ENCODE measurements at places on chromosomes 11 and 22.
A peak's percentile ranks its signal among the peaks of the same experiment; 100 is the strongest.

DNA sequence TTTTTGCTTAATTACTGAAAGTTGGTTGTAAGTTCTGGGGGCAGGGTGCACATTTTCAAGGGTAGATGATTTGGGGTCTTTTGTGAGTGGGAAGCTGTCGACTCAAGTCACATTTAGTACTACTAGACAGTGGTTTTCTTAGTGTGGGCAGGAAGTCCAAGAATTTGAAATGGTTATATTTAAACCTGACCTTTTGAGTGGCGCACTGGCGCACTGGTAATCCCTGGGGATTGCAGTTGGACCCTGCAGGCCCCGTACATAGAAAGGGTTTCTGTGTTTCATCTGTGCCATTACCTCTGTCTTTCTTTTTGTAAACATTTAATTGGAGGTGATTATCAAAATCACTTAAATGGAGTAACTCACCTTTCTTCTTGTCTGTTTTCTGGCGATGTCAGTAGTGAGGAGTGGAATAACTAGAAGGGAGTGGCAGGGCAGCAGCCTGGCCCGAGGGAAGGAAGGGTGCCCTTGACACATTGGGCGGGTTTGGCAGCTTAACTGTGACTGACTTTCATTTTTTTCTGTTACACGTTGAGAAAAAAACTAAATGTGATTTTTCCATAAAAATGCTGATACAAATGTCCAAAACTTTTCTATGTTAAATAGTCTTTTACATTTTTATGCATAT is 101.8 kb upstream of the GAL start:
- DNase-seq, result no peak

- no peak for DNase-seq
Measured at GRCh38 chr22:20076627-20077172, 3.3 kb upstream of the DGCR8 start.

DNA sequence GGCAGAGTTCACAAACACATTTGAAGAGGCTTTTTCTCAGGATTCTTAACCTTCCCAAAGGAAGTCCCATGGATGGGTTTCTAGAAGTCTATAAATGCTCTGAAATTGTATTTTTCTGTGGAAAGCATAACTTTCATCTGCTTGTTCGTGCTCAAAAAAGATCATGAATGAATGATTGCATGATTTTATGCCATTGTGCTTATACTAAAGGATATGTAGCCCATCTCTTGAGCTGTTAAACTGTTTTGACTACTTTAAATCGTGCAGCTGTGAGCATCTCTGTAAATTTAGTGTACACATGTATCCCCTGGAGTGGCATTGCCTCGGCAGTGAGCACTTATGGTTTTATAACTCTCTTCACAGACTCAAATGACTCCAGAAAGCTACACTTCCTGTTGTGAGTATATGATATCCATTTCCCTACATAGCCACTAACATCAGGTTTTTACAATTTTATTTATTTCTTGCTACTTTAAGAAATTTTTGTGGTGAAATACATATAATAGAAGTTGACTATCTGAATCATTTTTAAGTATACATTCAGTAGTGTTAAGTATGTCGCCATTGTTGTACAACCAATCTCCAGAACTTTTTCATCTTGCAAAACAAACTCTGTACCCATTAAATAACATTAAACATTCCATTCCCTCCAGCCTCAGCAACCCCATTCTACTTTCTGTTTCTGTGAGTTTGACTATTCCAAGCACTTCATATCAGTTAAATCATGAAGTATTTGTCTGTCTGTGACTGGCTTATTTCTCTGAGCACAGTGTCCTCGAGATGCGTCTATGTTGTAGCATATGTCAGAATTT is 8.0 kb downstream of the NEAT1 start:
- peak; percentile 54 for DNase-seq

- no peak for DNase-seq
Measured at GRCh38 chr11:33376331-33377310, 119.4 kb downstream of the HIPK3 start.

- DNase-seq, result no peak
Measured at GRCh38 chr22:49226096-49226495, 601.6 kb downstream of the BRD1 start.

- no peak for DNase-seq
Measured at GRCh38 chr11:15720460-15720859, 605.7 kb downstream of the INSC start.

DNA sequence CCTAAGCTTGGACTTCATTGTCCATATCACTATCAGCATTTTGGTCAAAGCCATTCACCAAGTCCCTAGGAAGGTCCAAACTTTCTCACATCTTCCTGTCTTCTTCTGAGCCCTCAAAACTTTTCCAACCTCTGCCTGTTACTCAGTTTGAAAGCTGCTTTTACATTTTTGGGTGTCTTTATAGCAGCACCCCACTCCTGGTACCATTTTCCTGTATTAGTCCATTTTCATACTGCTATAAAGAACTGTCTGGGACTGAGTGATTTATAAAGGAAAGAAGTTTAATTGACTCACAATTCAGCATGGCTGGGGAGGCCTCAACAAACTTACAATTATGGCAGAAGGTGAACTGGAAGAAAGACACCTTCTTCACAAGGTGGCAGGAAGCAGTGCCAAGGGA is 717.0 kb upstream of the CCDC90B start:
- no peak for DNase-seq

GRCh38 chr11:120835601-120836228 is 188.2 kb upstream of the TBCEL start:
- peak; percentile 19 for DNase-seq

DNA sequence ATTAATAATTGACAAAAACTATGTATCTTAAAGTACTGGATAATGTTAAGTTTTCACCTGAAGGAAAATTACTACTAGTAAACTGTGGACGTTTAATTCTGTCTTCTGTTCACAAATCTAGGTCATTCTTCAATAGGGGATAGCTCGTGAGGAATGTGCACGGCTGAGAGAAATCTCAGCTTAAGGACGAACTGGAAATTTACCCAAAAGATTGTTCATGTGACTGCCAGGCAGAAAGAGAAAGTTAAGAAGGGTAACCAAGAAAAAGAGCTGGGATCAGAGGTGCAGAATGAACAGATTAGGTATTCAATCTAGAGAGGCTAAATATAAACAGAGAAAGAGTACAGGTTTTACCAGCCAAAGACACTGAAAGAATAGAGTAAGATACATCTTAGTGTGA is 245.3 kb downstream of the CASP12 start:
- no peak for DNase-seq

DNA sequence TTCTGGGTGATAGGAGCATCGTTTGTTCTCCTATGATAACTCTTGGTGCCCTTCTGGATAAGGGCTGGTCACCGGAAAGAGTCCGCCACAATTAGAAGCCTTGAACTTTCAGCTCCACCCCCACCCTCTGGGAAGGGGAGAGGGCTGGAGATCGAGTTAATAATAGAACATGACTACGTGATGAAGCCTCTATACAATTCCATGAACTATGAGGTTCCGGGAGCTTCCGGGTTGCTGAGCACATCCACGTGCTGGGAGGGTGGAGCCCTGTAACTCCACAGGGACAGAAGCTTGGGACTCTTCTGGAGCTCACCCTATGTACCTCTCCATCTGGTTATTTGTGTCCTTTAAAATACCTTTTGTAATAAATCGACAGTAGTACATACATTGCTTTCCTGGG is 40.3 kb downstream of the ARHGAP42 start:
- DNase-seq, result peak; percentile 20

DNA sequence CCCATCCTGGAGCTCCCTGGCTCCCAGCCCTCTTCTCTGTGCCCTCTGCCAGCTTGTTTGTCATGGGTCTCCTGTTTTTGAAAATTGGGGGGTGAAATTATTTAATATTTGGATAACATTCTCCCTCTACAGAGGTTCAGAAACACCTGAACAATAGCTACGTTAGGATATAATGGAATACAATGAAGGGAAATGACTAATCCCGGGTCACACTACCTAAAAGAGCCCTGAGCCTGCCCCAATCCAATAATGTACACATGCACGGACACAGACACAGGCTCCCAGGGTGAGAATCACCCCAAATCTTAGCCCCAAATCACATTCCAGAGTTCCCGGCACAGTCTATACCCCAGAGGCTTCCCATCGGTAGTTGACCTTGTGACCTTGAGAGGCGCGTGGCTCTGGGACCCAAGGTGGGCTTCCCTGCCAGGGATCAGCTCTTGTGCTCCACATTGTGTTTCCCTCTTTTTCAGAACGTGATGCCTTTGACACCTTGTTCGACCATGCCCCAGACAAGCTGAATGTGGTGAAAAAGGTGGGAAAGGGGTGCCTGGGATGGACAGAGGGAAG is 135.5 kb downstream of the PARVA start:
- DNase-seq, result no peak

DNA sequence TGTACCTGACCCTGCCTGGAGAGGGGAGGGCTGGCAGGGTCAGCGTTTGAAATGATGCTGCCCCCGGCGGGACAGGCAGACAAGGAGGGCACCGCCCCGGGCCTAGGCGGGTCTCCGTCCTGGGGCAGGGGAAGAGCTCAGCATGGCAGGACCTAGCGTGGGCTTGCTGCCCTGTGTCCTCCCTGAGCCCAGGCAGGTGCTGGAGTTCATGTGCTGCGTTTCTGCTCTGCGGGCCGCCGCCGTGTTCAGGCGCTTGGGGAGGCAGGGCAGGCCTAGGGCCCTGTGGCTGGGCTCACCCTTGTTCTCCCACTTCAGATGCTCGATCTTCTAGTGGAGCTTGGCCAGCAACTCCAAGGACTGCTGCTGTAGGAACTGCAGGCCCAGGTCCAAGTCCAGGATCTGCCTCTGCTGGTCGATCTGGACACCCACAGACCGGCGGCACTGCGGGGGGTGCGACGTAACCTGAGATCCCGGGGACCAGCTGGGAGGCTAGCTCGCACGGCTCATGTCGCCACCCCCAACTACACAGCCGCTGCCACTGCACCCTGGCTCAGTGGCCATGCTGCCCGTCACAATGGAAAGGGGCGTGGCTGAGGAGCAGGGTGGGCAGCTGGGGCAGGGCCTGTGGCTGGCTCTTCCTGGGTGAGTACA is 84.4 kb downstream of the MED15 start:
- no peak for DNase-seq

GRCh38 chr22:17086788-17087497 is 2.1 kb downstream of the IL17RA start:
- DNase-seq, result no peak

DNA sequence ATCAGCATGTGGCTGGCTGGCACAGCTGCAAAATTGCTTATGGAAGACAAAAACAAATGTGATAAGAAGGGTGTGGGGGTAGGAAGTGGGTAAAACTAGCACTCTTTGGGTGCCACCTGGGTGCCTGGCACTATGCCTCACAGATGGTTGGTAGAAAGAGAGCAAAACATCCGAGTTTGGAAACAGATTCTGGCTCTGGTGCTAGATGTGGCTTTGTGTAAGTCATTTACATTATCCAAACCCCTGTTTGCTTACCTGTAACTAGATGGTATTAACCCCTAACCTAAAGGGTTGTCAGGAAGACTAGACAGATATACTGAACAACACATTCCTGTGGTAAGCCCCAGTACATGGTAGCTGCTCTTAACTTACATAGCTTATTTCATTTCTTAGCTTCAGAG is 905.6 kb downstream of the DLG2 start:
- no peak for DNase-seq

DNA sequence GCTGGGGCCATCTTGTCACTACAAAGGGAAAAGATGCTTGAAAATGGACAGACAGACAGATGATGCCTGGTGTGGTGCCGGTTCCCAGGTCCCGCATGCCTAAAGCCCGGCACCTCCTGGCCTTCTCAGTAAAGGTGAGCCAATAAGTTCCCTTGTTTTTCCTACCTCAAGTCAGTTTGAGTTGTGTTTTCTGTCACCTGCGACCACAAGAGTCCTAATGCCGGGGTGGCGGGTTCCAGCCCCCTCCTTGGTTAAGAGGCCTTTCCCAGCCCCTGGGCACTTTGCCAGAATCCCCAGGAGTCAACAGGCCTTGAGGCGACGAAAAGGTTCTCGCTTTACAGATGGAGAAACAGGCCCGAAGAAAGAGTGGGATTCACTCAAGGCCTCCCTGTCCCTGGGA is 9.0 kb downstream of the FGF19 start:
- no peak for DNase-seq

GRCh38 chr11:47175746-47176327 is 842 bp downstream of the ARFGAP2 start:
- no peak for DNase-seq

DNA sequence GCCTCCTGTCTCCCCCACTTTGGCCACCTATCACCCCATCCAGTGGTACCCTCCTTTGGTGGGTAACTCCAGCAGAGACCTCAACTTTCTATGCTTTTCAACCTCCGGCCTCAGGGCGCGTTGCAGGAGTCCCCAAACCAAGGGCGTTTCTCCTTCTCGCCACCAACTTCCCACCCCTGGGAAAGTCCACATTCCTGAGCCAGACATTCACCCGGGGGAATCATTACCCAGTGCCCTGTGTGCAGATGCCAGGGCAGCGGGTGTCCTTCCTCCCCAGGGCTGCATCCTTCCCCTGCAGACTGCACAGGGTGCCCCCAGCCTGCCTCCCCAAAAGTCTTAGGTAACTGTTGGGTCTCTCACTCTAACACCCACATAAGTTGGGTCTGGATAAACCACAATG is 26.4 kb downstream of the MYEOV start:
- DNase-seq, result no peak

DNA sequence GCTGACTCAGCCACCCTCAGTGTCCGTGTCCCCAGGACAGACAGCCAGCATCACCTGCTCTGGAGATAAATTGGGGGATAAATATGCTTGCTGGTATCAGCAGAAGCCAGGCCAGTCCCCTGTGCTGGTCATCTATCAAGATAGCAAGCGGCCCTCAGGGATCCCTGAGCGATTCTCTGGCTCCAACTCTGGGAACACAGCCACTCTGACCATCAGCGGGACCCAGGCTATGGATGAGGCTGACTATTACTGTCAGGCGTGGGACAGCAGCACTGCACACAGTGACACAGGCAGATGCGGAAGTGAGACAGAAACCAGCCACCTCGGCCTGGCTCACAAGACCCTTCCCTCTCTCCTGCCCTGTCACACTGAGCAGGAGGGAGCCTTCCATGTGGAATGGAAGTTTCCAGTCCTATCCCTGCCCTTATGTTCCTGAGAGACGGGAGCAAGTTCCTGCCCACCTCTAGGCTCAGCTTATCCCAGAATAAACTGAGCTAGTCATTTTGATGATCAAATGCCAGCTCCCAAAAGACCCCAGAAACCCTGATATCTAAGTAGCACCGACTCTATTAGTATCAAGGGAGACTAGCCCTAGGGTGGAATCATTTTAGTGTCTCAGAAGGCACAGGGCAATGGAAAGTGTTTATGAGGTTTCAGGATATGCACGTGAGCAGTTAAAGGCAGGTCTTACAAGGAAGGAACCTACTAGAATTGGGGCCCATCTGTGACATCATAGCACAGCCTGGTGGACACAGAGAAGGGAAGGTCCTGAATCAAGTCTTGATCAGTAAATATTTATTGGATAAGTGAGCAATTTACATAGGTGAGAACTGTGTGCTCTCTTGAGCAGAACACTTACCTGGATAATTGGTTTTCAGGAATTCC is 6.3 kb upstream of the IGLL5 start:
- no peak for DNase-seq

GRCh38 chr11:109153836-109154235 is 268.2 kb upstream of the C11orf87 start:
- no peak for DNase-seq

All from fibroblast of skin of right quadriceps (primary cell).